Activated naive CD4-positive, alpha-beta T cell treated with Interleukin-2 at 50 U/mL for 16 hours (primary cell): ENCODE measurements at places on chromosomes 2 and 18.

GRCh38 chr2:219545295-219545942 is 1.6 kb downstream of the TMEM198 start:
- no peak for DNase-seq

- DNase-seq: peak; percentile 27
Observed at GRCh38 chr2:24824966-24825882, 32.0 kb downstream of the CENPO start.

- no peak for DNase-seq
Observed at GRCh38 chr2:166188084-166188483, 60.3 kb upstream of the SCN1A start.

- no peak for DNase-seq
Observed at GRCh38 chr2:69682525-69682924, 39.0 kb upstream of the AAK1 start.

DNA sequence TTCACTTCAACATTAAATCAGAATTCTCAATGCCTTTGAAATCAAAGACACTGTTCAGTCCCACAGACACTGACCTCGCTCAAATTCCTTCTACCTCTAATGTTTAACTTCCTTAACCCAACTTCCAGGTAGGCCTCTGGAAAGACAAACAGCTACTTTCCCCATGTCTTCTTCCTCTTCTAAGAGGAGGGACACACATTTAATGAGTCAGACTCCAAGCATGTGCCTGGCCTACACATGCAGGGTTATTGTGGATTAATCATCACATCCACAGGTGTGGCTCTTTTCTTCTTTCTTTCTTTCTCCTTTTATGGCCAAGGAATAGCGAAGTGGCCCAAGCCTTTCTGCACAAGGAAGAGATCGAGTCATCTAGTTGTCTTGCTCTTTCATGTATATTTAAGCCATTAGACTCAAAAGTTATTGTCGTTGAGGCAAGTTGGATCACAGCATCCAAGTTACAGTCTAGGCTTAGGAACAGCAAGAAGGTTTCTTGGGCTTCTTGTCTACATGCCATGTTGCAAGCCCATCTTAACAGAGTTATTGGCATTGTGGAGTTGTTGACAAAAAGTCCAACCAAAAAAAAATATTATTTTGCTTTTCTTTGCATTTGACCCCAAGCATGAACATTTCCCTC is 387.8 kb downstream of the IRS1 start:
- no peak for DNase-seq

- DNase-seq: no peak
Observed at GRCh38 chr2:32061973-32062861, 1.1 kb upstream of the SPAST start.

DNA sequence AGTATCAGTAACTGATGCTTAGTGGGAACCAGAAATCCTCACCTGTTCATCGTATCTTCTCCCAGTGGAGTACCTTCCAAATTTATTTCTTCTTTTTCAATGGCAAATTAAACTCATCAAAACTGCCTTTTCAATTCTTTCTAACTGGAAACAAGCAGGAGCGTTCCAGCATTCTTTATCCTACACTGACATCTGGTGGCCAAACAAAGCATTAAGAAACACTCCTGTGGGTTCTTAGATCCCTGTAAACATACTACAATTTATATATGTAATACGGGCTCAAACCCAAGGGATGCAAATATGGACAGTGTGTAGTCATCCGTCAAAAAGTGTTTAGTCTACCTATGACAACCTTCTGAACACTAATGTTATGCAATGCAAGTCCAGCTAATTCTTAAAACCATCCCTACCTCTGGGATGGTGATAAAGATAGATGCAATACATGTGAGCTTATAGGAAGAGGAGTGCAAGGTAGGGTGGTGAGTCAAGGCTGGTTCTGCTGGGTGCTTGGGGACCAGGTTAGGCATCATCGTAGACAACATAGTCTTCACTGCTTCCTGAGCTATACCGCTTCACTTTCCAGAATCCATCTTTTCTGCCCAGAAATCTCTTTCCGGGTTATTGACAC is 375.0 kb downstream of the CTNNA2 start:
- no peak for DNase-seq

DNA sequence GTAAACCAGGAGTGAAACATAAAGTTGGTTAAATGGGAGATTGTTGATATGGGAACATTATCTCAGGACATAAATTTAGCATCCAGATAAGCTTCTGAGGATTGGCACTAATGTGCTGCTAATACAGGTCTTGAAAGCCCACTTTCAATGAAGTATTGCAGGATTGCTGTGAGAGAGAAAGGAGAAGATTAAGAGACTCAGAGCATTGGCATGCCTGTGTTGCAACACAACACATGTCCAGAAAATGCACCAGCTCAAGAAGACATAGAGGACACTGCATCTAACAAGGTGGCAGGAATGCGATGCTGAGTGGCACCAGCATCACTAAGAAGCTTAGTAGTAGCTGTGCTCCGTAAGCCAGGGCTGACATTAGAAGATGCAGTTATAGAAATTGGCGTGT is 728.9 kb downstream of the SUCLG1 start:
- DNase-seq: no peak

DNA sequence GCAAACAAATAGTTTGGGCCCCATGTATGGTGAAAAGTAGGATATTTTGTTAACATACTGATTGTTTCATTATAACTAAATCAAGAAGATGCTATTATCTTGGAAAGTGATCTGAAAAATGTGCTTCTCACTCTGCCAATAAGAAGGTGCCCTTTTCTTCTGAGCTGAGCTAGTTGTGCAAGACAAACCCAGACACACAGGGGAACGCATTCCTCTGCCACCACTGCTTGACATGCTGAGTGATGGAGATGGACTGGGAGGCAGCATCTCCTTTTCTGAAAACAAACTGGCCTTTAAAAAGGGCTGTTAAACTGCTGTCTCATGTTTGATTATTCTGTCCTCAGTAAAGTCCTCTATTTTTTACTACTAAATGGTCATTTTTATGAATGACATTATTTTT is 1989.9 kb upstream of the CELF4 start:
- no peak for DNase-seq

DNA sequence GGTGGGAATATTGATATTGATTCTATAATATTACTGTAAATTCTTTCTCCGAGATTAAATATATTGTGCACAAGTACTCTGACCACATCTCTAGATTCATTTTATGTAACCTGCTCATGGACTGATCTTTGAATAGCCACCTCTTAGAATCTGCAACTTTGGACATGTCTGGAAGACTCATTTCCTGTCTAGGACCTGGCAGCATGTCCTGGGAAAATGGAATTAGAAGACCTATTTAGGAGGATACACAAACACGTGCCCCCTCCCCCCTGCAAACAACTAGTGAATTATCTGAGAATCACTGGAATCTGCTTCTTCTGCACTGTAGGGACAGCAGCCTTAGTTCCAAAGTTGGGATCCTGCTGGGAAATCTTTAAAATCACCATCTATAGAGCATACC is 94.1 kb downstream of the UBE2E3 start:
- DNase-seq: no peak

GRCh38 chr18:49612515-49613033 is 50.7 kb downstream of the LIPG start:
- DNase-seq: no peak
